ENCODE measurements at places on chromosomes 1 and 21.

GRCh38 chr1:6519491-6519934, 28.0 kb upstream of the PLEKHG5 start:
- DNase-seq: no peak

GRCh38 chr1:114979278-114979891, 50.2 kb upstream of the TSHB start:
- DNase-seq: peak; percentile 54

GRCh38 chr1:164725401-164725800, 166.4 kb downstream of the PBX1 start:
- DNase-seq: no peak

GRCh38 chr1:6367381-6368012, 26.1 kb downstream of the ACOT7 start:
- no peak for DNase-seq

- DNase-seq: no peak
Observed at GRCh38 chr1:52026278-52026677, 7.3 kb downstream of the KTI12 start.

DNA sequence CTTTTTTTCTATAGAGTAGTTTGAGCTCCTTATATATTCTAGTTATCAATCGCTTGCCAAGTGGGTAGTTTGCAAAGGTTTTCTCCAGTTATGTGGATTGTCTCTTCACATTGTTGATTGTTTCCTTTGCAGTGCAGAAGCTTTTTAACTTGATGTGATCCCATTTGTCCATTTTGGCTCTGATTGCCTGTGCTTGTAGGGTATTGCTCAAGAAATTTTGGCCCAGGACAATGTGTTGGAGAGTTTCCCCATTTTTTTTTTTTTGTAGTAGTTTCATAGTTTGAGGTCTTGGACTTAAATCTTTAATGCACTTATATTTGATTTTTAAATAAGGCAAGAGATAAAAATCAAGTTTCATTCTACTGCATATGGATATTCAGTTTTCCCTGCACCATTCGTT, 774.8 kb upstream of the ADAMTS5 start:
- no peak for DNase-seq

DNA sequence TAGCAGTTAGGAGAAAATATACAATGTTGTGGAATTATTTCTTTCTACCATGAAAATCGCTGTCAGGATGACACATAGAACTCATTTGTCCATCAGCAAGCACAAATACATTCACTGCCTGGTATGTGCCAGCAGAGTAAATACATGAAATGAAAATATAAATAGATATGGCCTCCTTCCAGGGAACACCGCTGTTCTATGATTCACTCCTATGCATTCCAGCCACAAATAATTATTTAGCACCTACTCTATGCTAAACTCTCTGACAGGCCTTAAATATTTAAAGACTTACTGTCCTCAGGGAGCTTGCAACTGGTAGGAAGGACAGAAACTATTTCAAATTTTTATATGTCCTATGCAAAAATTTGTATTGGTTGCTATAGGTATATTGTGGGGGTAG, 975.0 kb upstream of the NCAM2 start:
- DNase-seq: no peak

GRCh38 chr1:66552829-66553228, 18.9 kb downstream of the SGIP1 start:
- no peak for DNase-seq

GRCh38 chr1:205950826-205951549, 7.7 kb upstream of the SLC26A9 start:
- no peak for DNase-seq

DNA sequence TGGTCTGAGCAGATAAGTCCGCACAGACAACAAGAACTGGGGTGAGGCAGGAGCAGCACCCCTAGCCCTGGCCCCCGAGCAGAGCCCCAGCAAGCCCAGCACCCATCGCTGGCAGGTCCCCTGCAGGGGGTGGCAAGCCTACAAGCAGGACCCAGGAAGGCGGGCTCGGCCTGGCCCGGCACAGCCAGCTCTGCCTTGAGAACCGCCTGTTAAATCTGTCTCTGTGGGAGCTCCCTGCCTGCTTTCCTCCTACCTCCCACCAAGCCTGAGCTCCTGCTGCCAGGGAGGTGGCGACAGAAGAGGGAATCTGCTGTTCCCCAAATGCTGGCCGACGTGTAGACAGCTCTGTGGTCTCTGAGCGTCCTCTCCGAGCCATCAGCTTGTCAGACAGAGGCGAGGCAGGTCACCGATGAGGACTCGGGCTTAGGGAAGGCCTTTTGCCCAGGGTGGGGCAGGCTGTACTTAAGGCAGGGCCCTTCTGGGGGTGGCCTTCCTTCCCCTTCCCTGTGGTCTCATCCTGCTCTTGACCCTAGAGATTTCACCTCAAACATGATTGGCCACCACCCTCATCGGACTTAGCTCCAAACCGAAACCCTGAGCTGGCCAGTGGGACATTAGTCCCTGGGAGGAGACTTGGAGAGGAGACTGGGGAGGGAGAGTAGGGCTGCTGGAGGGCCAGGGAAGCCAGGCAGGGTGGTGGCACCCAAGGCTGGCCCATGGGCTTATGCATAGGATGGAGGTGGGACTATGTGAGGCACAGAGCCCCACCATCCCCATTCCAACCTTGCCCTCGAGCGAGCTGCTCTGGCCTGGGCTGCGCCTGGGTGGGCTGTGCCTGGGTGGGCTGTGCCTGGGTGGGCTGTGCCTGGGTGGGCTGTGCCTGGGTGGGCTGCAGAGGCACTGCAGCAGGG, 7.7 kb downstream of the SELENON start:
- no peak for DNase-seq

- no peak for DNase-seq
Observed at GRCh38 chr1:220249522-220249921, 22.7 kb downstream of the RAB3GAP2 start.

DNA sequence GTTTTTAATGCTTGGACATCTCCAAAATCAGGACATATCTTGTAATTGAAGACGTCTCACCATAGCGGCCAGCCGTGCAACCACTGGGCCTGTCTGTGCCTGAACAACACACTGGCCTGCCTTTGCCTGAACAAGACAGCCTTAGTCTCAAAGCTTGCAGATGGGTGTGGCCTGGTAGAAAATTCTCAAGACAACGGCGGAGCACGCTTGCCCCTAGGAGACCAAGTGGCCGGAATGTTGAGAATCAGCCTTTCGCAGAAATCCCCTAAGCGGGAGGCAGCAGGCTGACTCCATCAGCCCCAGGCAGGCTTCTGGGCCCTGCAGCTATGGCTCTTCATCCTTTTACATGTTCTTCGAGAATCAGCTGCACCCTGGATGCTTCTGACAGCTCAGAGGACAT, 98.0 kb upstream of the C1orf174 start:
- no peak for DNase-seq

Data from retina (tissue), 1 donor.